ENCODE measurements at places on chromosomes 3 and 15.
A peak's percentile ranks its signal among the peaks of the same experiment; 100 is the strongest.

GRCh38 chr15:68204776-68205557 is at the start of gene CALML4:
Gene CALML4 (minus strand): TSS chr15:68205332. CDS start chr15:68205247, 85 bp downstream.
- DNase-seq = peak; percentile 27

- no peak for DNase-seq
Observed at GRCh38 chr3:14131134-14131533, 6.3 kb downstream of the TMEM43 start.

GRCh38 chr3:124277144-124277890 is 285.4 kb upstream of the ROPN1 start:
- no peak for DNase-seq

DNA sequence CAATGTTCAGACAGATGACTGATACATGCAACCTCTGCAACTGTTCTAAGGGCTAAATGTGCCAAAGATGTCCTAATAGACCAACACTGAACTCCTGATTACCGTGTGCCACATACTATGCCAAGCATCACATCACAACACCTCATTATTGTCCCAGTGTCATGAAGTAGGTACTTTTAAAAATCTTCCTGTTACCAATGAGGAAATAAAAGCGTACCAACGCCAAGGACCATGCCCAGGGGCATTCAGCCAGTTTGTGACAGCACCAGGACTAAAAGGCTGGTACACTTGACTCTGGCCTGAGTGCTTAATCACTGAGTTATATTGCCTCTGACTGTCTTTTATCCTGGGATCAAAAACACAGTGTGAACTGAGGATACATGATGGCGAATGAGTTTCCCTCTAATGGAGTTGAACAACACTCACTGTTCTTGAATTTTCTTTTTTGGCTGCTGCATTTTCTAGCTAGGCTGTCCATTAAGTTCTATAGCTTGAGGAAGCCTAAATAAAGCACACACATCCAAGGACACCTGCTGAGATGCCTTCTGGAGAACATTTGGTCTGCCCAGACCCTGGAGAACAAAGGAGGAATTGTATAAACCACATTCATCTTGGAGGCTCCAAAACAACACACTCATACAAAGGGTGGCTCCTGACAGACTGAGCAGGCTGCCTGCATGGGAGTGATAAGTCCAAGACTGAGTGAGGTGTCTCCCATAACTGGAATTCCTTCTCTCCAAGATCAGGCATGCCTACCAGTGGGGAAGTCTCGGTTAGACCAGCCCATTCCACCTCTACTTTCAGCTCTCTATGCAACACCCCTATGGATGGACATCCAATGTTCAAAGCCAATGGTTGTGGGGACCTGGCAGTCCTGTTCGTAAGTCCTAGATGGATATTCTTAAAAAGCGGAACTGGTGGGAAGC is 126.7 kb upstream of the PRICKLE2 start:
- no peak for DNase-seq

- DNase-seq = no peak
Observed at GRCh38 chr3:53585627-53586026, 91.2 kb downstream of the CACNA1D start.

- DNase-seq = no peak
Observed at GRCh38 chr3:123282461-123282860, 80.7 kb downstream of the SEC22A start.

DNA sequence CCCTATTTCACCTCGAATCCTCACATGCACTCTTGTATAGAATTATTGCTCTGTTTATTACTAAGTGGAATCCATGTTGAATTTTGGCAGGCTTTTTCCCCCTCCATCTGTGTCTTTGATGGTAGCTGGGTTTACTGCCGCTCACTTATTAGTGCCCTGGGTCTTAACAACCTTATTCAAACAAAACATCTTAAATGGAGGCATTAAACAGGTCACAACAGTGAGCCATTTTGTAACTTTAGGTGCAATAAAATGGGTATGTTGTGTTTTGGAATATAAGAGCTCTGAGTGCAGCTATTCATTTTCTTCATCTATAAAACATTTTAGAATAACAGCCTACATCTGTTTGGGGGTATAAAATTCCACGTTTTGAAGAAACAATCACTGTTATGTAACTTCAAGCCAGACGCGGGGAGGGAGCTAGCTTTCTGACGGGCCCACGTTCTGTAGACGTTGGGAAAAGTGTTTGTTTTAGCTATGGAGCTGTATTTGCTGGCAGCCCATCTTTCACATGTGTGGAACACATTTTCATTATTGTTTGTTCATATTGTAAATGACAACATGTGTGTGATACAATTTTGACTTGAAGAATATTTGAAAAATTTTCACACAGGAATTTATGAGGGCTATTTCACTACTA is 122.0 kb downstream of the SLC25A26 start:
- no peak for DNase-seq

DNA sequence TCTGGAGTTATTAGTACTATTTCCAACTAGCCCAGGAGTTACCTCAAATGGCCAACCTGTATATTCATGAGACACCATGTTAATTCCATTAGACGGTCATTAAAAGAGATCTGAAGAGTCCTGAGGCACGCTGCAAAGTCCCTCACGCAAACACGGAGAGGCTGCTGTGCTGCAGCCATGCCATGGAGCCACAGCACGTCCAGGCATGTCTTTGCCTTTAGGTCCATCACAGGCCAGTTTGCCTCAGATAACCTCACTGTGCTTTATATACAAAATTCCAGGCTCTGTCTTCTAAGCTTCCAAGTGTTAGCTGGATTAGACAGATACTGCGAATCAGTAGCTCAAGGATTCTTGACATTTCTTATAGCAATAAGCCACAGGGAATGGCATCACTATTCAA is 9.8 kb upstream of the PLAAT1 start:
- DNase-seq = no peak

DNA sequence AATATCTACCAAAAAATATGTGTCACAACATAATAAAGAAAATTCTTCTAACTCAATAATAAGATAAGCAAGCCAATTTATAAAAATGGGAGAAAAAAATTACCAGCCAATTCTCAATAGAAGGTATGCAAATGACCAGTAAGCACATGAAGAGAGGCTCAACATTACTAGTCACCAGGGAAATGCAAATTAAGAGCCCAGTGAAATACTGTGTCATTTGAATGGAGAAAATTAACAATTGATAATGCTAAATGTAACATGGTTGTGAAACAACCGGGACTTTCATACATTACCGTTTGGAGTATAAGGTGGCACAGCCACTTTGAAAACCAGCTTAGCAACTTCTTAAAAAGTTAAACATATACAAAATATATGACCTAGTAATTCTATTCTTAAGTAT is 460.7 kb downstream of the IGSF11 start:
- DNase-seq = no peak

GRCh38 chr3:59751606-59752005 is 701.8 kb upstream of the CFAP20DC start:
- DNase-seq = no peak

- DNase-seq = no peak
Observed at GRCh38 chr3:33358172-33358781, 81.0 kb downstream of the FBXL2 start.

DNA sequence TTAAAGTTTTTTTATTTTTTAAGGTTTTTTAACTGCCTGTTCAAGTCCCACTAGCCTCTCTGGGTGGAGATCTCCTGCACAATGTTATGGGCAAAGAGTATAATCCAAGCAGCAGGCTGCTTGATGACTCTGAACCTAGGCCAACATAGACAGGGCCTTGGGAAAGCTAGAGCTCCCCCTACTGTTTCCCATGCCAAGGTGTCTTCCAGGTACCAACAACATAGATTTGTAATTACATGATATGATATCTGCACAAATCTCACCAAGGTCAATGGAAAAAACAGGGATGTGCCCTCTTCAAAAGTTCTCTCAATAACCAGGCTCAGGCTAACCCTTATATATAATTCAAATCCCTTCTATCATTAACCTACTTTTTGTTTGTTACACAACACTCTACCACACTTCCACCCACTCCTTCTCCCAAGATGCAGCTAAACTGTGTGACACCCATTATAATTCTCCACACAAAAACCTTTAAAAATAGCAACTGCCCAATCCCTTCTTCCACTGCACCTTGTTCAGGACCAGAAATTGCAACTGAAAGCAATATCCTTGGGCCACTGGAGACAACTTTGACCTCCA is 43.8 kb downstream of the RBM15B start:
- peak; percentile 39 for DNase-seq

- no peak for DNase-seq
Observed at GRCh38 chr3:138747225-138747624, 87.5 kb downstream of the PIK3CB start.

DNA sequence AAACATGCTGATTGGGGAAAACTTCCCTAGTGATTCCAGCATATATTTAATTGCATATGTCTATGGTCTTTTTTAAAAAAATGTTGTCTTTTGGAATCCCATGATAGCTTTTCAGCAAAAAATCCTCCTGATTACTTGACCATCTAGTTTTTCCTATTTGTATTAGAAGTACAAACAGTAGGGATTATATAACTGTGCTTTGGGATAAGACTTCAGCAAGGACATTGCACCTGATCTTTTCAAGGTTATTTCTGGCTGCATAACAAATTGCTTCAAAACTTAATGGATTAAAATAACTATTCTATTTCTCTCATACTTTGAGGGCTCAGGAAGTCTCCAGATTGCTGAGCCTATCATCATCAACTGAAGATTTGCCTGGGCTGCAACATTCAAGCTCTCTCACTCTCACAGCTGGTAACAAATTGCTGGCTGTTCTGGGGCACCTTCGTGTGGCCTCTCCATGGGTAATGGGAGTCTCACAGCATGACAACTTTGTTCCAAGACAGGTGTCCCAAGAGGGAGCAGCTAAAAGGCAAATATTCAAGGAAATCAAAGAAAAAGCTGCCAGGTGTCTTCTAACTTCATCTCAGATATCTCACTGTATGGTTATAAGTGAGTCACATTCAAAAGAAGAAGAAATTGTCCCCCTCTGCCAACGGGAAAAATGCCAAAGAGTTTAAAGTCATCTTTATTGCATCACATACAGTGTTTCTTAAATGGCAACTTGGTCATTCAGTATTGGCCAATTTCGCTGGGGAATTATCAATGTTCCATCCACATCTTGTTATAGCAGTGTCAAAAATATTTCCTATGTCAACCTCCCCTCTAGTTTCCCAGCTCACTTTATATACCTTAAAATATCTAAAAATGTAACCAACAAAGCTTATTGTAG is 644.5 kb upstream of the GRM7 start:
- DNase-seq = peak; percentile 48

DNA sequence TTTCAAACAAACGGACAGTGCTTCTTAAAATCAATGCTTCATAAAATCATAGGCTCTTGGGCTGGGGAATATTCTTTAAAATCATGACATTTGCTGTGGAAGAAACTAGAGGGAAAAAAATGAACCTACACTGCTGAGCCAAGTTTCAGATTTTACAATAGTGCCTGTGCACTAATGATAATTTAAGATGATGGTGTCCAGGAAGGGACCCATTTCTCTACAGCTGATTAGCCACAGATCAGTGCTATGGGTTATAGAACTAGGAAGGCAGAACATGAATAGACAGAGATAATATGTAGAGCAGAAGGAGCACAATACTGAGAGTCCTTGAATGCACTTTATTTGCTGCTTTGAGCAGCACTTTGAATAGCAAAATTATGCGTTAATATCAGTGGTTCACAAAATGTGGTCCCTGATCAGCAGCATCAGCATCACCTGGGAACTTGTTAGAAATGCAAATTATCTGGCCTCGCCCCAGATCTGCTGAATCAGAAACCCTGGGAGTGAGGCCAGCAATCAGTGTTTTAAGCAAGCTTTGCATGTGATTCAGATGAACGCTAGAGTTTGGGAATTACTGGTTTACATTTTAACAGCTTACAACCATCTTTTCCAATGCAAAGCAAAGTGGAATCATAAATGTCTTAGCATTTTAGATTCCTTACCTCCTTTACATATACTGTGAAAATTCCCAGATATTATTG is 135.8 kb upstream of the ANKRD28 start:
- DNase-seq = no peak

- DNase-seq = no peak
Observed at GRCh38 chr3:105528955-105529354, 162.2 kb downstream of the ALCAM start.

- DNase-seq = no peak
Observed at GRCh38 chr3:151890721-151891141, 17.3 kb downstream of the SUCNR1 start.

- DNase-seq = no peak
Observed at GRCh38 chr15:40941068-40941527, 12.0 kb downstream of the DLL4 start.

GRCh38 chr3:157785102-157785826 is 282.0 kb upstream of the VEPH1 start:
- no peak for DNase-seq

DNA sequence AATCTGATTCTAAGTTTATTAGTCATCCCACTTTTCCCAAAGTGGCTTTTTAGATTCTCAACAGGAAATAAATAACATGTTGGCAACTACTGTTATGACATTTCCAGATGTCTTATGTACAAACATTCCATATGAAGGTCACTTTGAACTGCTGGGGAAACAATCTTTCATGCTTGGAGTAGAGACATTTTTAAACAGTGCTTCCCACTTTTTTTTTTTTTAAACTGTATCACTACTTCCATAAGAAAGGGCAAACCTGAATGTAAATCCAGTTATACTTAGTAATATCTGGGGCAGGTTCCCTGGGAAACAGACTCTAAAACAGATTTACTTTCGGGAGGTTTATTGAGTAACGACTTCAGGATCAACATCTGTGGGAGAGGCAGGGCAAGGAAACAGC is 473.8 kb downstream of the TAFA4 start:
- DNase-seq = no peak

DNA sequence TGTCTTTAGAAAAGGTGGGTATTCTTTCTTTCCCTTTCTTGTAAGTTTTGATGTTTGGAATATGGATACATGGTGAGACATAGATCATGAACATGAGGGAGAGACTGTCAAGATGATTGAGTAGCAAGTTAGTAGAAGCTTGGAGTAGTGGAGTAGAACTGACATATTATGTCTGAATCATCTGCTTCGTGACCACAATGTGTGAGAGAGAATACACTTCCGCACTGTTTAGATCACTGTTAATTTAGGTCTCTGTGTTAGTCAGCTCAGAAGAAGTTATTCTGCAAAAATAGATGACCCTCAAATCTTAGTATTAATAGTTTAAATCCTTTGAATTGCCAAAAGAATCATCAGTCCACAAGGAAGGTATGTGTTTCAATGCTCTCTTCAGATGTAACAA is 151.0 kb downstream of the OXSM start:
- no peak for DNase-seq

DNA sequence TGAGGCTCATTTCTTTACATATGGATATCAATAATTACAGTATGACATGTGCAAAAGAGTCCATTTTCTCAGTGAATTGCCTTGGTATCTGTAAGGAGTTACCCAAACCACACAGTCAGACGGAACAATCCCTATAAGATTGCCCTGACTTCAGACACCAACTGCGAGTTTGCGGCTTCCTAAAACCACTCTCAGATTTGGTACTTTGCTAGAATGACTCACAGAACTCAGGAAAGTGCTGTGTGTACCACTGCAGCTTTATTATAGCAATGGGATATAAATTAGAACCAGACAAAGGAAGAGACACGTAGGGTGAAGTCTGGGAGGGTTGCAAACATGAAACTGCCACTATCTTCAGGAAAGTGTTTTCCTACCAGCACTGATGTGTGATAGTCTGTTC is 45.8 kb upstream of the ATP13A3 start:
- DNase-seq = peak; percentile 51
